ENCODE measurements at places on chromosomes 4 and X.

GRCh38 chrX:118239913-118240698, 105.8 kb upstream of the WDR44 start:
- DNase-seq, result peak; percentile 21

DNA sequence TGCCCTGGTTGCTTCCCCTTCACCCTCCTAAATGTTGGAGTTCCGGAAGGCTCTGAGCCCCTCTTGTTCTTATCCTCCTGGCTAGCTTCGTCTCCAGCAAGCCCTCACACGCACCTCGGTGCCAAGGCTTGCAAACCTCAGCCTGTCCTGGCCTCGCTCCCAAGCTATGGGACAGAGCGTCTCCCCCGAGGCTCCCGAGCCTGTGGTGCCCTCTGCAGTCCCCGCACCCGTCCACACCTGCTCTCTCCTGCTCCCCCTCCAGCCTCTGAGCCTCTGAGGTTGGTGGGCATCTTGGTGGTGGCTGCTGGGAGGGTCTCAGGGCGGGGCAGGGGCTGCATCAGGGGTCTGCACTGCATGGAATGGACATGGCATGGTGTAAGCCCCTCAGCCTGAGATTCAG, 63.2 kb downstream of the TRMT44 start:
- DNase-seq, result no peak

- DNase-seq, result no peak
Observed at GRCh38 chr4:89739311-89739988, 97.5 kb downstream of the SNCA start.

DNA sequence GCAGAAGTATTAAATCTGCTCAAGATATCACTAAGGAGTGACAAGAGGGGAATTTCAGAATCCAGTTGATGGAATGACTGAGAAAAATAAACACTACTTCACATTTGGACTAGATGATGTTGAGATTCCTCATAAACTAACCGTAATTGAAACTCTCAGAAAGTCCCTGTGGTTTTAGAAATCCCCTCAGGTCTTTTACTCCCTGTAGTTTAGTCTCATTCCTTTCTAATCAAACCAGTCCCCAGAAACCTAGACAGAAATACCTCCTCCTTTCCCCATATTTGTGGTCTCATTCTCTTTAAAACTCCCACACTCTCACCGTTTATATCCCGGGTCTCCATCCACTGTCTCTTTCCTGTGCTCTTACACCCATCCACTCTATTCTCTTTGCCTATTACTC, 15.0 kb upstream of the TLR1 start:
- no peak for DNase-seq

GRCh38 chr4:137545461-137545861, 13.2 kb upstream of the PCDH18 start:
- peak; percentile 75 for DNase-seq

DNA sequence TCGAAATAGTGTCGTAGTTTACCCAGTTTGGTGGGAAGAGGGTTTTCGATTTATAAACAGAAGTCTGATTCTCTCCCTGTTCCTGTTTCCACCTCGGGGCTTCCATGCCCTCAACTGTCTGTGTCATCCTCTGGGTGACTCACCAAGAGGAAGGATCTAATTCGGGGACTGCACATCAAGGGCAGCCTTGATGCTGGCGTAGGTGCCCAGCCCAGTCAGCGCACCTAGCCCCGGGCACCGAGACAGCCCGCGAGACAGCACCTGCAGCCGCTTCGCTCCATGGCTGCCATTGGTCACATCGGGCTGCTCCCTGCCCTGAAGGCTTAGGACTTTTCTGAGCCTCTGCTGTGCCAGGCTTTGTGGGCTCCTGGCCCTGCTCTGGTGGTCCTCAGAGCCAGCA, 7.7 kb downstream of the ABCD1 start:
- no peak for DNase-seq

DNA sequence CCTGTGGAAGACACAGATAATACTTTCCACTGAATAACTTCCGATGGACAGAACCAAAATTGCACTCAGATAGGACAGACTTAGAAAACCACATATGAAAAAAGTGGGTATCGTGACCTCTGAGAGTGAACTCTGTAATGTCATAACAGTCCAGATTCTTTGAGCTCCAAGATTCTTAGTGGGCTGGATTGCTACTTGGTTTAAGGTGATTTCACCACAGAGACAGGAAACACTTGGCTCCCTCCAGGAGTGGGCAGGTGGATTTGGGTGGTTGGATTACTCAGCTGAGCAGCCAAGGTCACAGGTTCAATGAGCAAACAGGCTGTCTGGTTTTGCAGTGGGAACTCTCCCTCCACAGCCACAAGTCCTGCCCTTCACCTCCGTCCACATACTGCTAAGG, 126.0 kb downstream of the AFAP1 start:
- DNase-seq, result peak; percentile 51

GRCh38 chrX:84363051-84363450, 139.2 kb downstream of the HDX start:
- DNase-seq, result peak; percentile 43

GRCh38 chr4:6456450-6456849, 16.0 kb downstream of the PPP2R2C start:
- no peak for DNase-seq

DNA sequence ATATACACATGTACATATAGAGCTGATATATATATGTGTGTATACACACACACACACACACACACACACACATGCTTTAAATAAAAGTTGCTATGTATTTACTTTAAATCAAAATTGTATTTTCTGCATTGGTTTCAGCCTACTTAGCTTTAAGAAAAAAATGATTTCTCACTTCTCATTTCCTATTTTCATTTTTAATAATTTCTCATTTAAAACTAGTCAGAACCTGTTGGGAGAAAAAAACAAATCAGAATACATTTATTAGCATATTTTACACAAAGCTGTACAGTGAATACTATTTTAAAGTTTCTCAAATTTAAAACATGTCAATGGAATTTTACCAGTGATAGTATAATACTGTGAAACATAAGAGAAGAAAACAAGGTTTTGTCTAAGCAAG, 681.8 kb downstream of the CENPC start:
- no peak for DNase-seq

DNA sequence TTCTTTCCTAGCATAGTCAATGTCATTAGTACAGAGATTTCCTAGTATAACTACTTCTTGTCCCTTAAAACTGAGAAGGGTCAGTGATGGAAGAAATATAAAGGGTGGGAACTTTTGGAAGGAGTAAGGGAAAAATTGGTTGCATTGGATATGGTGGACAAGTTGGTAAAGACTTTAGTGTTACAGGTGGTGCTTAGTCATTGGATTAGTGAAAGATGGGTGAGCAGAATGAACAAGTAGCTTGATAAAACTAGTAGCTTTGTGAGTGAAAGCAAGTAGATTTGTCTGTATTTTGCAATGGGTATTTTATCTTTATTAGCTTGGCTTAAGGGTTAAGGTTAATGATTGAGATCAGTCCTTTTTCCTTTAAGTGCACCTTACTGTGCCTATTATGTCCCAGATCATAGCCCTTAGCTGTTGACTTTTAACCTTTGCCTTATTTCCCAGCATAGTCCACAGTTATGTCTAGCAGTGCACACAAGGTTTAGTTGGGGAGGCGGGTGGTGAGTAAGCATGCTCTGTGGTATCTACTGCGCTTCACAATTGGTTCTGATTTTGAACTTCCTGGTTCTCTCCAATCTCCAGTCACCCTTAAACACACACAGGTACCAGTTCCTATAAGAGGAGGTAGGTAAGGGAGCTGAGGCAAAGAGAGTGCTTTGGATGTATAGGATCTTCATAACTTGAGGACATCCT, 9.5 kb downstream of the WDR44 start:
- DNase-seq, result no peak

- no peak for DNase-seq
Observed at GRCh38 chrX:19960913-19961312, 29.9 kb downstream of the BCLAF3 start.

DNA sequence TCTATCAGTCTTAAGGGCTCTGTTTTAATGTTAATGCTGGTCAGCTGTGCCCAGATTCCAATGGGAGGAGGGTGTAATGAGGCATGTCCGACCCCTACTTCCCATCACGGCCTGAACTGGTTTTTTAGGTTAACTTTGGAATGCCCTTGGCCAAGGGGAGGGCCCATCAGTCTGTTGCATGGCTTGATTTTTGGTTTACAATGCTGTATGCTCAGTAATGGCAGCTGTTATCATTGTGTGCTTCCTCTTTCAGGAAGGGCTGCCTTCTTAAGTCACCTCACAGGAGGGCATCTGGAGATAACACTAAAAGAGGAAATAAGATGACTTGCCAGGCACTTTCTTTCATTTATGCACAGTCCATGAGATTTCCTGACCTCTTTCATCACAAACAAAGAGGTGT, 36.3 kb downstream of the ATXN3L start:
- peak; percentile 43 for DNase-seq

DNA sequence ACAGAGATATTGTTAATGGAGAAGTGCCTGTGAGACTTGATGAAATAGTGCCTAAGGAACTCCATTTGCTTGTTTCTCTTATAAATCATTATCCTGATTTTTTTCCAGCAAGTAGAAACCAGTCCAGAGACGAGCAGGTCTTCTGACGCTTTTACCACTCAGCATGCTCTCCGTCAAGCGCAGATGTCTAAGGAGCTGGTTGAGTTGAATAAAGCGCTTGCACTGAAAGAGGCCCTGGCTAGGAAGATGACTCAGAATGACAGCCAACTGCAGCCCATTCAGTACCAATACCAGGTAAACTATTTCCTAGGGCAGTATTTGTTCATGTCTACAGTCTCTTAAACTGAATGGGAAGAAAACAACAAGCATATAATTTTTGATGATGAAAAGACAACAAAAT, 63.6 kb downstream of the KIF4A start:
- no peak for DNase-seq

GRCh38 chr4:101005659-101006058, 341.7 kb downstream of the PPP3CA start:
- no peak for DNase-seq

GRCh38 chr4:73676861-73677323, 56.7 kb upstream of the RASSF6 start:
- DNase-seq, result peak; percentile 65

GRCh38 chr4:145278341-145279121, 98.1 kb upstream of the OTUD4 start:
- peak; percentile 74 for DNase-seq

DNA sequence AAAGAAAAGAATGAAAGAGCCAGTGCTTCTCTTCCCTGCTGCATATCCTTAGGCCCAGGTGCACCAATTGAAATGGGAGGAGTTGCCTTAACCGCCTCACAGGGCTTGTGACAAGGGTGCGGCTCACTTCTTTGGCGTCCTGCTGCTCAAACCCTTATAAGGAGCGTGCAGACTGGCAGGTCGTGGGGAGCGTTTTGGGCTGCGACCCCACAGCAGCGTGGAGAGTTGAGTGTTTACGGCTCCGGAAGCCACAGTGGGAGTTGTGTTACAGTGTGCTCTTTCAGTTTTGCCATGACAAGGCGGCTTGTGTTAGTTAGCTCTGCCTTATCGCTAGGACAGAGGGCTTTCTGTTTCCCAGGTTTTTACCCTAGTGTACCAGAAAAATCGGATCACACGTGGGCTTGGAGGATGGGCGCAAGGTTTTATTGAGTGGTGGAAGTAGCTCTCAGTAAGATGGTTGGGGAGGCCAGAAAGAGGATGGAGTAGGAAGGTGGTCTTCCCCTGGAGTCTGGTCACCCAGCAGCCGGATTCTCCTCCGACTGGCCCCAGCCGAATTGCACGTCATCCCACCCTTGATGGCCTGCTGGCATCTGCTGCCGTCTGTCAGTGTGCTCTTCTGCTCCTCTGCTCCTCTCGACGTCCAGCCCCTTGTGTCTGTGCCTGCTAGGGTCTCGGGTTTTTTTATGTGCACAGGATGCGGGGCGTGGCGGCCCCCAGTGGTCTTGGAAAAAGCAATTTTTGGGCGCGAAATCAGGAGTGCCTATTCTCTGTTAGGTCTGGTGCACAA, 718.9 kb downstream of the ARAP2 start:
- DNase-seq, result no peak

- DNase-seq, result peak; percentile 27
Observed at GRCh38 chr4:82984459-82984858, 26.2 kb downstream of the LIN54 start.

- no peak for DNase-seq
Observed at GRCh38 chr4:78250500-78250899, 193.4 kb downstream of the FRAS1 start.

- DNase-seq, result no peak
Observed at GRCh38 chr4:90544532-90545045, 417.4 kb downstream of the CCSER1 start.

DNA sequence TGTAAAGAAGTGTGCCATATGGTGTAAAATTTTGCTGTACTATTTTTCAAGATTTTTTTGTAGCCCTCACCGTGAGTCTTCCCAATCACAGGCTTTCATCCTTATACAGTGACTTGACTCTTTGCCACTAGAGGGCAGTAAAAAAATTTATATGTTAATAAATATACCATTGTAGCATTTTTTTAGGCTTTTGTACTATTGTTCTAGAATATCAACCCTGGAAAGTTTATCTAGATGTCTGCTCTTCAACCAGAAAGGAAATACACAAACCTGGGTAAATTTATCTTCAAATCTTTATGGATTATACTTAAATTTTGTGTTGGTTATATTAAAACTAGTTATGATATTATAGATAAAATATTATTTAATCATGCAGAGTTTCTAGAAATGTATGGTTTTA, 235.3 kb downstream of the TENM3 start:
- DNase-seq, result peak; percentile 52

GRCh38 chrX:103197721-103198306, 17.1 kb upstream of the BEX4 start:
- peak; percentile 18 for DNase-seq

DNA sequence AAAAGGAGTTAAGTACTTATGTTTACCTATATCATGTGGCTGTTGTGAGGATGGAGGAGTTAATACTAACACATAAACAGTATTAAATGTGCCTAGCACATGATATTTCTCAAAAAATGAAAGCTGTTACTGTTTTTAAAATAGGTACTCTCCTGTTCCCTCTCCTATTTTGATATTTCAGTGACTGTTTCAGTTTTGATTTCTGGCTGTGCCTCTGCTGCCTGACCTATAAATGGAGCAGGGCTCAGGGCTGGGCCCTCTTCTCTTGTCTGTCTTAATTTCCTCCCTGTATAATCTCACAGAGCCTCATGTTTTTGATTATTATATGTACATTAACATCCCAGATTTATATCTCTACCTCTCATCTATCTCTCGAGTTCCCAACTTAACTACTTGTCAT, 93.3 kb downstream of the UGT8 start:
- DNase-seq, result no peak

DNA sequence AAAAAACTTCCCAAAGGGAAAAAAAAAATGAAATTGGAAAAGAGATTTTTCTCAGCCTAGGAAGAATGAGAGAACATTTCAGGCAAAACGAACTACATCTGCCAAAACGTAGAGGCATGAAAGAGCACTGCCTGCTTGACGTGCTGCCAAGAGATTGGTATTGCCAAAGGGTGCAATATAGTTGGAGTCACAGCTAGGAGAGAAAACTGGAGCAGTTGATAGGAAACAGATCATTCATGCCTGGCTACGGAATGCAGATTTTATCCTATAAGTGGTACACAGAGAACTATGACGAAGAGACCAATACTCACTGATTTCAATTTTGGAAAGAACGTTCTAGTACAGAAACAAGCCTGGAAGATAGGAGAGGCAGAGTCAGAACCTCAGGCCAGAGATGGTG, 68.4 kb upstream of the IQCM start:
- DNase-seq, result no peak

GRCh38 chr4:1683261-1683735, 815 bp downstream of the FAM53A start:
- peak; percentile 92 for DNase-seq

- DNase-seq, result no peak
Observed at GRCh38 chrX:139078761-139079280, 367.3 kb upstream of the FGF13 start.

GRCh38 chr4:121597346-121597934, 99.3 kb downstream of the ANXA5 start:
- DNase-seq, result peak; percentile 64

GRCh38 chr4:91280551-91281290, 1023.0 kb upstream of the GRID2 start:
- DNase-seq, result no peak

Measured in cardiac fibroblast (primary cell).